Stimulated activated CD8-positive, alpha-beta memory T cell treated with anti-CD3 and anti-CD28 coated beads, Interleukin-12 subunit alpha, Interleukin-12 subunit beta, amount 100 ng/mL, for 1 hour (primary cell): ENCODE measurements at places on chromosomes 7 and 10.

GRCh38 chr10:91590142-91590903 lies 42.5 kb downstream of the PPP1R3C start:
- no peak for DNase-seq

- no peak for DNase-seq
These were observed 34.0 kb upstream of the JCAD start for GRCh38 chr10:30093303-30093950.

GRCh38 chr10:31467791-31468535 lies 148.9 kb downstream of the ZEB1 start:
- no peak for DNase-seq

DNA sequence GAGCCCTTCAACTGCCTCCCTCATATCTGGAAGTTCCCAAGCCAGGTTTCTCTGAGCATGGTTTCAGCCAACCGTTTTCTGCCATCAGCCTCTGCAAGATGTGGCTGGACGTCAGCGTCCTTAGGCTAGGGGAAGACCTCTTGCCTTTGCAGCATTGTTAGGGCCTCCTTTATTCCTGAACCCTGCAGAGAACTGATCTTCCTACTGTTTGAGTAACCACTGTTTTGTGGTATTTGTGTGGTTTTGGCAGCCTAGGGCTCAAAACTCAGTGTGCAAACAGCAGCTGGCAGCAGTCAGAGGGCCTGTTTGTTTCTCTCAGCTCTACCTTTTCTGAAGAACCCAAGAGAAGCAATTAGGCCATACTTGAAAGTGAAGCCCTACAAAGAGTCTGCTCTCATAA lies 83.4 kb upstream of the SEMA3E start:
- DNase-seq, result no peak

GRCh38 chr10:113056441-113057021 lies 106.5 kb downstream of the TCF7L2 start:
- no peak for DNase-seq

- DNase-seq, result no peak
These were observed 24.3 kb upstream of the PPP2R2D start for GRCh38 chr10:131876508-131876907.

DNA sequence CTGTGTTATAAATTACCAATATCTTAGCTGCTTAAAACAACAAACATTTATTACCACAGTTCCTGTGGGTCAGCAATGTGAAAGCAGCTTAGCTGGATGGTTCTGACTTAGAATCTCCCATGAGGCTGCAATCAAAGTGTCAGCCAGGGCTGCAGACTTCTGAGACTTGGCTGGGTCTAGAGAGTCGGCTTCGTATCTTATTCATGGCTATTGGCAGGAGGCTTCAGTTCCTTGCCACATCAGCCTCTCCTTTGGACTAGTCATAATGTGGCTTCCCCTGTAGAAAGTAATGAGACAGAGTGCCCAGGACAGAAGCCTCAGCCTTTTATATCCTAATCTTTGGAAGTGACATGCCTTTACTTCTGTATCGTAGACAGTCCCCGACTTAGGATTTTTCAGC lies 27.3 kb downstream of the RALA start:
- DNase-seq, result no peak

GRCh38 chr7:376306-377079 lies 86.5 kb downstream of the FOXL3 start:
- DNase-seq, result no peak

GRCh38 chr10:89332123-89332633 lies 4.4 kb downstream of the IFIT3 start:
- no peak for DNase-seq

DNA sequence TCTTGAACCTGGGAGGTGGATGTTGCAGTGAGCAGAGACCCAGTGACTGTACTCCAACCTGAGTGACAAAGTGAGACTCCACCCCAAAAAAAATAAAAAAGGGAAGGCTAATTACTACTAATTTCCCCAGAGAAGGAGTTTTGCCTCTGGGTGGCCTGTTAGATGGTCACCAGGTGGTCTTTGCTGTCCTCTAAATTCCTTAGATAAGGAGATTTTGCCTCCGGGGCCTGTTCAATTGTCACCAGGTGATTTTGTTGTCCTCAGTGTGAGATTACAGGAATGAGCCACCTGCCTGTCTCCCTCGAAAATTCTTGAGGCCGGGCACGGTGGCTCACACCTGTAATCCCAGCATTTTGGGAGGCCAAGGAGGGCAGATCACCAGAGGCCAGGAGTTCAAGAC lies 24.4 kb upstream of the ZMIZ2 start:
- DNase-seq, result no peak

DNA sequence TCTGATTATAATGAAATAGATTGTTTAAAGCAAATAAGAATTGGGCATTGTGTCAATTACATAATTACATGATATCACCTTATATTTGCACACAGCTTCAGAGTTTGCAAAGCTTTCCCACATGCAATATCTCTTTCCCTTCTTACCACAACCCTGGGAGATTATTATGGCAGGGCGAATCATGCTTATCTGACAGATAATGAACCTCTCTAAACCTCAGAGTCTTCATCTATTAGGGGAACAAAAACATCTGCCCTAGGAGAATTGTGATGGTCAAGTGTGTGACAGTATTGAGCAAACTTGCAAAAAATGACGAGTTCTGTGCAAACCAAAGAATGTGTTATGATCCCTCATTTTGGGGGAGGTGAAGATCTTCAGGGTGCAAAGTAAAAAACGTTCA lies 90.0 kb downstream of the MYOF start:
- no peak for DNase-seq

DNA sequence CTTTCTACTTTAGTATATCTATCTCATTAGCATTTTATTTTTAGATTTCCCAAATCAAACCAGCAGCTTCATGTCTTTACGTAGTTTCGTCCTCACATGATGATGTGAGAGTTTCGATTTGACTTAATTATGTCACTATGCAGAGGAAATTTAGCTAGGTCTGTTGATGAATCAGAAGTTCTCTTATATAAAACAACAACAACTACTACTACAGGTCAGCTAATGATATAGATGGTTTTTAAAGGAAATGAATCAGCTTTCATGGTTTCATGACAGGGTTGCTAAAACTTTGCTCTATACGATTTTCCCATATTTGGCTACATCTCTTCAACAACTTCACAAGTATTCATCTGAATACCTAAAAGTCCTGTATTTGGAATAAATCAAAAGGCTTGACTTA lies 28.6 kb downstream of the JAZF1 start:
- DNase-seq, result no peak

- DNase-seq, result no peak
These were observed 132.6 kb downstream of the NXPH1 start for GRCh38 chr7:8566016-8566415.

GRCh38 chr10:8235253-8236027 lies 181.0 kb downstream of the GATA3 start:
- DNase-seq, result no peak

DNA sequence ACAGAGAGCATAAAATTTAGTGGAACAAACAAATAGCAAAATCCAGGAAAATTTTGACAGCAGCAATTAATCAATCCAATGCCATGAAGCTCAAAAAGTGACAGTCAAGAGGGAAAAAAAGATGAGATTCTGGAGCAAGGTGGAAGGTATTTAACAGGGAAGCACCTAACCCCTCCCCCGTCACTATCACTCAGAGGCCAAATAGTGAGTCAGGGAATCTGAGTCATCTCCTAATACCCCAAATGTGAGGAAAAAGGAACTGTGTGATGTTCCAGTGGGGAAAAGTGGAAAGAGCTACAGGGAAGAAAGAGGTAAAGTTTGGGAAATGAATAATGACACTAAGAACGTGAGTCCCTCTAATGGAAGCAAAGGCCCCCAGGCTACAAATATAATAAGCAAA lies 113.2 kb upstream of the PHF14 start:
- DNase-seq, result no peak

- no peak for DNase-seq
These were observed 13.7 kb upstream of the USP6NL start for GRCh38 chr10:11625019-11625735.

GRCh38 chr7:147197006-147197405 lies 1080.4 kb downstream of the CNTNAP2 start:
- DNase-seq, result no peak

DNA sequence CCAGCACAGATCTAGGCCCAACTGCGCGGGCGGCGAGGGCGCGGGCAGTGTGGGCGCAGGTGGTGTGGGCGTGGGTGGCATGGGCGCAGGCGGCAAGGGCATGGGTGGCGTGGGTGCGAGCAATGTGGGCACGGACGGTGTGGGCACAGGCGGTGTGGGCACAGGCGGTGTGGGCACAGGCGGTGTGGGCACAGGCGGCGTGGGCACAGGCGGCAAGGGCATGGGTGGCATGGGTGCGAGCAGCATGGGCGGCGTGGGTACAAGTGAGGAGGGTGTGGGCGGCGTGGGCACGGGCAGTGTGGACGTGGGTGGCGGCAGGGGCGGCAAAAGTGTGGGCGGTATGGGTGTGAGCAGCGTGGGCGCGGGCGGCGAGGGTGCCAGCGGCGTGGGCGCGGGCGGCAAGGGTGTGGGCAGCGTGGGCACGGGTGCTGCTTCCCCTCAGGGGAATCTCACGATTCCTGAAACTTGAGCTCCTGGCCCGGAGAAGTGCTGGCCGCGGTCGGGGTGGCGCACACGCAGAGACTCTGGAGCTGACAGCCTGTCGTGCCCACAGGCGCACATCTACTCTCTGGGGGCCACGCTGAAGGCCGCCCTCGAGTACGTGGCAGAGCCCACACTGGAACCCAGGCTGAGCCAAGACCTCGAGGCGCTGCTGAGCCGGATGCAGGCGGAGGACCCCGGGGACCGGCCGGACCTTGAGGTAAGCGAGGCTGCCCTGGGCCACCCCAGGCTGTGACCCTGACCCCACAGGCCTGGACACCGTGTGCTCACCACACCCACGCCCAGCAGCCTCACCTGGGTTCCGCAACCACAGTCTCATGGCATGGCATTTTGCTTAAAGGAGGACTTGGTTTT lies 23.0 kb downstream of the KNDC1 start:
- DNase-seq, result no peak
